H9 (cell line): ENCODE measurements at places on chromosomes 3 and 15. TPM values are rescaled to one million over a fixed set of nuclear protein-coding genes. Genes with fewer than 3 reads are reported as not detected.
A peak's percentile ranks its signal among the peaks of the same experiment; 100 is the strongest.

The RTP1 gene
- total RNA-seq = 6.6 and 7.5 TPM in 2 replicates

DNA sequence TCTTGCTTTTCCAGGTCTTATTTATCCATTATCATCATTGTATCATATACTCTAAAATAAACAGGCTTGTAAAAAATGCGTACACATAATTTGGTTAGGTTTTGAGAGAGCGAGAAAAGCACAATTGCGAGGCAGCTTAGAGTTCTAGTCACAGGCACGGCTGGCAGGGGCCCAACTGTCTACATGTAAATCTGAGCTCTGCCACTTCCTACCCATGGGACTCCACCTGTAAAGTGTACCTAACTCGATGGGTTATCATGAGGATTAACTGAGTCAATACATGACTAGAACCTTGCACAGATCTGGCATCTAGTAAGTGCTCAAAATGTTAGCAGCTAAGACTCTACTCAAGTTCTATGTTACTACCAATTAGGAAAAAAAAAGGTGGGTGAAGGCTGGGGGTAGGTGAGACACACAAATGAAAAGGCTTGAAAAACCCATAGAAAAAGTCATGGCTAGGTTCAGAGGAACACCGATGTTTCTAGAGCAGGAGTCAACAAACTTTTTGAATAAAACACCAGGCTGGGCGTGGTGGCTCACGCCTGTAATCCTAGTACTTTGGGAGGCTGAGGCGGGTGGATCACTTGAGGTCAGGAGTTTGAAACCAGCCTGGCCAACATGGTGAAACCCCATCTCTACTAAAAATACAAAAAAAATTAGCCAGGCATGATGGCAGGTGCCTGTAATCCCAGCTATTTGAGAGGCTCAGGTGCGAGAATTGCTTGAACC is 36.2 kb downstream of the GLB1 start:
- no peak for DNase-seq

GRCh38 chr15:78340231-78341056 is at the start of gene CRABP1:
CRABP1 (plus strand) TSS chr15:78340353; CDS start chr15:78340429, 76 bp downstream.
- DNase-seq = peak; percentile 76

GRCh38 chr3:73432023-73432705 is 192.6 kb downstream of the PDZRN3 start:
- no peak for DNase-seq

- DNase-seq = peak; percentile 83
These were observed 144.4 kb downstream of the DNAJB8 start for GRCh38 chr3:128322030-128323022.

DNA sequence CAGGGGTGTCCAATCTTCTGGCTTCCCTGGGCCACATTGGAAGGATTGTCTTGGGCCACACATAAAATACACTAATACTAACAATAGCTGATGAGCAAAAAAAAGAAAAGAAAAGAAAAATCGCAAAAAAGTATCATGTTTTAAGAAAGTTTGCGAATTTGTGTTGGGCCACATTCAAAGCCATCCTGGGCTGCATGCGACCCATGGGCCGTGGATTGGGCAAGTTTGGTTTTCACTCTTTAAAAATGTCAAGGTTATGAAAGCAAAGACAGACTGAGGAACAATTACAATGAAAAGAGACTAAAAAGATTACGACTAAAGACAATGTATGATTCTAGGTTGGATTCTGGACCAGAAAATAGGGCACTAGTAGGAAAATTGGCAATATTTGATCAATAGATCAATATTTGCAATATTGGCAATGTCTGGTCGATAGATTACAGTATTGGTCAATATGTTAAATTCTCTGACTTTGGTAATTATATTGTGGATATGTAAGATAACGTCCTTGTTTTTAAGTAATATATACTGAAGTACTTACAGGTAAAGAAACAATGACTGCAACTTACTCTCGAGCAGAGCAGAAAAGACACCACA is 19.9 kb downstream of the CCNL1 start:
- no peak for DNase-seq
